T-helper 22 cell (primary cell): ENCODE measurements at places on chromosomes 4 and X.

DNA sequence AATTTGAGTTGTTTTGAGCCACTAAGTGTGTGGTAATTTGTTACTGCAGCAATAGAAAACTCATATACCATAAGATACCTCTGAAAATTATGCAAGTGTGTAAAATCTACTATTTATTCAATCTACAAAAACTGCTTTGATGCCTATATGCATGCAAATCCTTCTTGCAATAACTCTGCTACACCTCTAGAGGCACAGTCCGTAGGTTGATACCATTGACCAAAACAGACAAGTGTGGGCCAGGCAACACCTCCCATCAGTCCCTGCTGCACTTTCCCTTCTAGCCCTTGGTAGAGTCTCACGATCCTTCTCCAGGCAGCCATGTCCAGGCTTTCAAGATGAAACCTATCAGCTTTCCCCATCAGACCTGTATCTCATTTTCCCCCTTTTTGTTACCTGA lies 48.8 kb upstream of the FAM9A start:
- DNase-seq: no peak

- DNase-seq: no peak
Measured at GRCh38 chrX:78168065-78168464, 28.6 kb upstream of the TAF9B start.

DNA sequence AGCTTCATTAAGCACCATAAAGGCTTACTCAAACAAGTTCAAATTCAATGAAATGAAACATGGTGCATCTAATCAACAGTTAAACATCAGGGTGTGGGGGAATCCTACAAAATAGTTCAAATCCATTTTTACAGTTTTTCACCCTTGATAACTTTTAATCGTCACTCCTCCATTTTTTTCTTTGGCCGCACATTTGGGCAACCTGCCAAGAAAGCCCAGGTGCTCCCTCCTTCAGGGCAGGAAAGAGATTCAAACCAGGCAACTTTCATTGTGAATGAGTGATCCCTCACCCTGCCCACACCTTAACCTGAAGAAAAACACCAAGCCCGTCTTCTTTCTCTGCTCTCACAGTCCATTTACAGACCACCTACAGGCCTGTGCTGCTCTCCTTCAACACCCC lies 24.9 kb downstream of the TRIM61 start:
- DNase-seq: no peak

DNA sequence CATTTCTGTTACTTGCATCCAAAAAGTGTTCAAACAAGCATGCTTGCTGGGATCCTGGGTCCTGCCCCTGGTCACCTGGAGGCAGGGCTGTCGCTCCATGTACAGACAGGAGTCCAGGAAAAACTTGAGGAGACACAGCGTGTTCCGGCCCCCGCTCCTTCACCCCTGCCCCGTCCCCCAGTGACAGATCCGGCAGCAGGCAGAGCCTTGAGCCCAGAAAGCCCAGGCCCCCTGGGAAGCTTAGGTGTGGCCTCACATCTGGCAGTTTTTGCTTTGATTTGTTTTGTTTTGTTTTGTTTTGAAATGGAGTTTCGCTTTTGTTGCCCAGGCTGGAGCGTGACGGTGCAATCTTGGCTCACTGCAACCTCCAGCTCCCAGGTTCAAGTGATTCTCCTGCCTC lies 67.0 kb downstream of the TRMT44 start:
- no peak for DNase-seq

DNA sequence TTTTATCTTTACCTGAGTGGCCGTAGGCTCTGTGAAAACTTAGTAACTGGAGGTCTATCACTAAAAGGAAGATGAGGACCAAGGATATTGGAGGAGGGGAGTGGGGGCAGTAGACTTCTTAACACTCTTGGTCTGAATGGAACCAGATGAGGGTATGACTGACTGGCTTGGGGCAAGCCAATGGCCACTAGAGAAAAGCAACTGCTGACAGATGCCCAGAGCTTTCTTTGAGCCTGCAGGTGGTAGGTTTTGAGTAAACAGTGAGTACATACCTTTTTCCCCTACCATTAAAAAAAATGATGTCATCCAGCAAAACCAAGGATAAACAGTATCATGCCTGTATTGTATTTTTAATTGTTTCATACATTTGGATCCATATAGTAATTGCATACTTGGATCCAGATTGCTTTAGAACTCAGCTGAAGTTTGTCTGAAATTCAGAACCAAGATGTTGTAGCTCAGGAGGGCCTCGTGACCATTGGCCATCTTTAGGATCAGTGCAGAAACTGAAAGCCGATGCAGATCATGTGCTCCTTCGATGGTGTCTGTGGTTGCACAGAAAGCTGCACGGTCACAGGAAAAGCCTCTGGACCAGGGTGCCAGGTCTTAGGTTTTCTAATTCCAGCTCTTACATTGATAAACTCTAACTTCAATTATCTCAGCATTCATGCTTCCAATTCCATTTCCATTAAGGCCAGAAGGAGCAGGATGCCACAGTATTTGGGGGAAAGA lies 131.0 kb downstream of the PDGFRA start:
- DNase-seq: no peak

- no peak for DNase-seq
Measured at GRCh38 chr4:118997601-118998000, 108.9 kb downstream of the SYNPO2 start.

DNA sequence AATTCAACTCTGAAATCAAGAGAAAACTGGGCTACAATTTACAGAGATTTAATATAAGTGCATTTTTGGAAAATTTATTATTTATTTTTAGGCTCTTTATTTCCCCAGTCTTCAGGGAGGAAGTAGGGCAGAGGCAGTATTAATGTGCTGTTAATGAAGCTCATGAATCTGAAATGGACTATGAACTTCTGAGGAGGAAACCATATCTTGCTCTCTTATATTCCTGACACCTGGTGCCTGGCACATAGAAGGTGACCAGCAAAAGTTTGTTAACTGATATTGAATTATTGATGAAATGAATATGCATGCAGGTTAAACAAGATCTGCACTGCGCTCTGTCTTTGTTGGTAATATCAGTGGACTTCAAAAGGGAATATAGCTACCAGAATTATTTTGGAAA lies 55.1 kb downstream of the UGT8 start:
- no peak for DNase-seq

DNA sequence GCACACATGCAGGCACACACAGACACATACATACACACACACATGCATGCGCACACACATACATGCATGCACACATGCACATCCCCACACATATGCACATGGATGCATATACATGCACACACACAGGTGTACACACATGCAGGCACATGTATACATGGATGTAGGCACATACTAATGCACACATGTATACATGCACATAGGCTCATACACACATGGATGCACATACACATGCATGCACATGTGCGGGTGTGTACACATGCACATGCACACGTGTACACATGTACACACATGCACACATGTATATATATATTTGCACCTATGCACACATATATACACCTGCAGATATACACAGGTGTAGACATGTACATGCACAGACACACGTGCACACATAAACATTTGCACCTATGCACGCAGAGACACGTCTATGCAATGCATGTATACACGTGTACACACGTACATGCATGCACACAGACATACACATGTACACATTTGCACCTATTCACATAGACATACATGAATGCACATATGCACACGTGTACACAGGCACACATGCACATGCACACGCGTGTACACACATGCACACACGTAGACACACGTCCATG lies 4.0 kb downstream of the PLCXD1 start:
- DNase-seq: no peak

GRCh38 chrX:39946822-39947221 lies 150.9 kb downstream of the BCOR start:
- no peak for DNase-seq

- no peak for DNase-seq
Measured at GRCh38 chr4:85127653-85128052, 161.2 kb upstream of the WDFY3 start.

GRCh38 chr4:7383266-7383665 lies 51.5 kb downstream of the PSAPL1 start:
- DNase-seq: no peak

GRCh38 chr4:28488021-28488420 lies 1627.4 kb downstream of the STIM2 start:
- DNase-seq: no peak

- DNase-seq: no peak
Measured at GRCh38 chr4:62434921-62435320, 1234.8 kb downstream of the ADGRL3 start.

GRCh38 chrX:40945361-40945713 lies 139.9 kb upstream of the USP9X start:
- DNase-seq: no peak

- no peak for DNase-seq
Measured at GRCh38 chrX:108001218-108001814, 19.1 kb upstream of the TEX13B start.

DNA sequence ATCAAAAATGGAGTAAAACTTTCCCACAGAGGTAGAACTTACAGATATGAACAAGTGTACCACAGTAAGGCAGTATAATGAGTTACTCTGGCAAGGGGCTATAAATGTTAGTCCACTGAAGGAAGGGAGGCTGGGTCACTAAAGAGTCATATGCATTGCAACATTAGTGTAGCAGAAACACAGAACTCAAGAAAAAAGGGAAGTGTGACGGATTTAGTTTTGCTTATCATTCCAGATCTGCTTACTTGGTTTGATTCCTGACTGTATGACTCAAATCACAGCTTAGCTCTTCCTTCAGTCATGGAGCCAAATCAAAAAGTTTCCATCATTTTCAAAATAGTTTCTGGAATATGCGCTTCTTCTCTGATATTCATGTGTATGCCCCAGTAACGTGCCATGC lies 148.7 kb downstream of the FSTL5 start:
- no peak for DNase-seq

DNA sequence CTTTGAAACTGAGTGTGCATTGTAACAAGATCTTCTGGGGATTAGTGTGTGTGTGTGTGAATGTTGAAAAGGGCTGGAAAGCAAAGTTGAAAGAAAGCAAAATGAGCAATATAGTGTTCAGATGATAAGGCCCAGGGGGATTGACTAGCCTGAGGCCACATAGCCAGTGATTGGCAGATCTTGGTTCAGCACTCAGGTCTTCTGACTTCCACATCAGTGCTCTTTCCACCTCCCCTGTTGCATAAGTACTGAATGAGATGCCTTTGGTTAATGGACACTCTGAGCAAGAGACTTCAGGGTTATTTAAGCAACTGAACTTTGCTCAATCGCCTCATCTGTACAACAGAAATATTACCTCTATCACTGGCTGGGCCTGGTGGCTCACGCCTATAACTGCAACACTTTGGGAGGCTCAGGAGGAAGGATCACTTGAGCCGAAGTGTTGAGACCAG lies 120.4 kb downstream of the TMEM164 start:
- no peak for DNase-seq

DNA sequence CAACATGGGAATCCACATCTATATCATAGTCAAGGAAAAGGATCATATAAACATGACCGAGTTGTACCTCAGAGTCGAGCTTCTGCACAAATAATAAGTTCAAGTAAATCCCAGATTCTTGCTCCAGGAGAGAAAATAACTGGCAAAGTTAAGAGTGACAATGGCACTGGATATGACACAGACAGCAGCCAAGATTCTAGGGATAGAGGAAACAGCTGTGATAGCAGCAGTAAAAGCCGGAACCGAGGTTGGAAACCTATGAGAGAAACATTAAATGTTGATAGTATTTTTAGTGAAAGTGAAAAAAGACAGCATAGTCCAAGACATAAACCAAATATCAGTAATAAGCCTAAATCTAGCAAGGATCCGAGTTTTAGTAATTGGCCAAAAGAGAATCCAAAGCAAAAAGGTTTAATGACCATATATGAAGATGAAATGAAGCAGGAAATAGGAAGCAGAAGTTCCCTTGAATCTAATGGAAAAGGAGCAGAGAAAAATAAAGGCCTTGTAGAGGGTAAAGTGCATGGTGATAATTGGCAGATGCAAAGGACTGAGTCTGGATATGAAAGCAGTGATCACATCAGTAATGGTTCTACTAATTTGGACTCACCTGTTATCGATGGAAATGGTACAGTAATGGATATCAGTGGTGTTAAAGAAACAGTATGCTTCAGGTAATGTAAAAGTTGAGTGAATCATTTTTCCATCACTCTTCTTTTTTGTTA lies 50.4 kb downstream of the FABP2 start:
- no peak for DNase-seq

DNA sequence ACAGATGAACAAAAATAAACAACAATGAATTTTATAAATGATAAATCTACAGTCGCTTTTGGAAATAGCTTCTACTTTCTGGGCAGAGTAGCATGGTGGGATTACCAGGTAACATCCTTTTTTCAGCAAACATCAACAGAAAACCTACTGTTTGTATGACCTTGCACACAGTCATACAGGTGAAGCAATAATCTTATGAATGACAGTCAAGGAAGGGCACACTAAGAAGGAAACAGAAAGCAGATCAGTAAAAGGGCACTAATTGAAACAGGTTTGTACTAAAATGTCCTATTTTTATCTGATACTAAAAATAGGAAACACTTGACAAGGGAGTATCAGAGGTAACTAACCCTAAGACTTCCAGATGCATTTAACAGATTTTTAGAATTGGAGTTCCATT lies 108.9 kb downstream of the DLG3 start:
- no peak for DNase-seq

DNA sequence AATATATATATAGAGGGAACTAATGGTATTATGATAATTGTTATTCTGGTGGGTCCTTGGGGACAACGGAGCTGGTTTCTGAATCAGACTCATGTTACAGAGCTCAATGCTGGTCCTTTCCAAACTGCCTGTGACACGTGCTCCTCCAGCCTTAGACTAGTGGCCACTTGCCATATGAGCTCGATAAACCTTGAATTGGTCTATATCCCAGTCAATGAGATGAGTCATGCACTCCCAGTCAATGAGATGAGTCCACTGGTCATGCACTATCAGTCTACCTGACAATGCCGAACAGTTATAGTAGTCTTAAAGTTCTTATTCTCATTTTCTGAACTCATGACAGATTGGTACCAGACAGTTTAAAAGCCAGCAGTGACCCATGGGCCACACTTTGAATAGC lies 325.2 kb downstream of the LDB2 start:
- DNase-seq: no peak

GRCh38 chrX:44927398-44927797 lies 54.4 kb downstream of the KDM6A start:
- no peak for DNase-seq
